Brain (organoid and tissue), 16 donors: ENCODE measurements at places on chromosomes 12 and 14.

- DNase-seq: no peak
Observed at GRCh38 chr12:45587877-45588533, 141.5 kb upstream of the ARID2 start.

- DNase-seq: peak; percentile 93
Observed at GRCh38 chr14:72420749-72421474, 473.0 kb downstream of the DPF3 start.

- DNase-seq: no peak
Observed at GRCh38 chr12:70194076-70194475, 49.2 kb upstream of the CNOT2 start.

GRCh38 chr12:67137256-67137655 is 131.9 kb upstream of the CAND1 start:
- no peak for DNase-seq

DNA sequence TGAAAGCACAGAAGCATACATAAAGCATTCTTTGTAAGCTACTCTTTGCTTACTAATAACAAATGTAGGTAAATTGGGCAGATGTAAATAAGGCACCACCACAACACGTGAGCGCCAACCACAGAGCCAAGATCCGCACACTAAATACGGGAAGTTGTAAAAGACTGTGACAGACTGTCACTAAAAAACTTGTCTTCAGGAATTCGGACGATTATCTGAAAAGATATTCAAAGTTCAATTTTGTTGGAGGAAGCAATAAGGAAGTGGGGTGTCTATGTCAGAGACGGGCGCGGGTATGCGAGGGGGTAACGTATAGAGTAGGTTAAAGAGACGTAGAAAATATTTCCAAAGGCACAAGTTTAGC is 1.5 kb upstream of the HSP90B1 start:
- no peak for DNase-seq

- no peak for DNase-seq
Observed at GRCh38 chr12:15088105-15088504, 115.3 kb downstream of the PDE6H start.

DNA sequence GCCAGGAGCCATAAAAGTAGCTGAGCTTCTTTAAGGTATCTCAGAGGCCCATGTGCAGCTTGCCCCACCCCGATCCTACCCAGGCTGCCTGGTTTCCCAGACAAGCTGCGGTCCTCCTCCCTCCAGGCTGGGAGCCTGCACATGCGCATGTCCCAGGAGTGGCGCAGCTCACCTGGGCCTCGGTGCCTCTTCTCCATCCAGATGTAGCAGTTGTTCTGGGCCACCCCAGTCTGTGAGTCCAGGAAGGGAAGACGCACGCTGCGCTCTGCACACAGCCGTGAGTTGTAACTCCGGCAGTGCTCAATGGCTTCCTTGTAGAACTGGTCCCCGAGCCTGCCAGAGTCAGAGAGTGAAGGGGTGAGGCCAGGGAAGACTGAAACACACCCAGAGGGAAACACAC is 122.3 kb downstream of the DPF3 start:
- no peak for DNase-seq

DNA sequence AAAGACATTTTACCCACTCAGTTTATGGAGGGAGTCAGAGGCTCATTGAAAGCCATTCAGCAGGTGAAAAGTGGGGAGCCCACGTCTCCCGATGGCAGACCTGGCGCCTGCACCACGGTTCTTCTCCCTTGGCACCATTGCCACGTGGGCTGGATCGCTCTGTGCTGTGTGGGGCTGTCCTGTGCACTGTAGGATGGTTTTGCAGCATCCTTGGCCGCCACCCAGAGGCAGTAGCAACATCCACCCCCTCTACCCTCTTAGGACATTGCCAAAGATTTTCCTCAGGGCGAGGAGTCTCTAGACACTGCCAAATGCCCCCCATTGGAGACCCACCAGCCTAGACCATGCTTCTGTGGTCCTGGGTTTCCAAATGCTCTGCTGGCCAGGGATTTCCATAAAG is 60.2 kb downstream of the SYNE3 start:
- DNase-seq: no peak

DNA sequence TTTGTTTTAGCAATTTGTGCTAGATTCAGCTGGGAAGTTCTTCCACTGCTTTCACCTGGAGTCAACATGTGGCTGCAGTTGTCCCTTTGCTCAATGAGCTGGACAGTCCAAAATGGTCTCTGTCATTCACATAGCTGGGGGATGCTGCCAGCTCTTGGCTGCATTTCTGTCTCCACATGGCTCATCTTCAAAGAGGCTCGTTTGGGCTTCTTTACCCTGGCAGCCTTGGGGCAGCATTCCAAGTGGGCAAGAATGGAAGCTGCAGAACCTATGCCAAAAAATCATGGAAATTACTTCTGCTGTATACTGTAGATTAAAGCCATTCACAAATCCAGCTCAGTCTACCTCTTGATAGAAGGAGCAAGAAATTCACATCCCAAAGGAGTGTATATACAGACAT is 199.1 kb downstream of the SLC5A8 start:
- DNase-seq: peak; percentile 70

DNA sequence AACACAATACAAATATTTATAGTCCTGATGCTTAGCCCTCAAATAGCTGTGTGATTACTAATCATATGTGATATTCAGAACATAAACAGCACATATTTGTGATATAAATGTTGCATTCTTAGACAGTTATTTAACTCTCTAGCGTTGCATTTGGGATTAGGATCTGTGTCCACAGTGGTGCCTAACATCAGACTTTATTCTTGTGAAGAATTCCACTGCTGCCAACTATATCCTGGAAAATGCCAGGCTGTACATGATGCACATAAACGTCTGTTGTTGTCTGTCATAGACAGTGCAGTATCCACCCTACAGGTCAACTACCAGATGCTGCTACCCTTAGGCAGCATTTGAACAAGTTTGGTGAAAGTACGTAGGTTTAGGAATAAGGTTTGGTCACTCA is 39.0 kb downstream of the SLC38A4 start:
- DNase-seq: no peak

DNA sequence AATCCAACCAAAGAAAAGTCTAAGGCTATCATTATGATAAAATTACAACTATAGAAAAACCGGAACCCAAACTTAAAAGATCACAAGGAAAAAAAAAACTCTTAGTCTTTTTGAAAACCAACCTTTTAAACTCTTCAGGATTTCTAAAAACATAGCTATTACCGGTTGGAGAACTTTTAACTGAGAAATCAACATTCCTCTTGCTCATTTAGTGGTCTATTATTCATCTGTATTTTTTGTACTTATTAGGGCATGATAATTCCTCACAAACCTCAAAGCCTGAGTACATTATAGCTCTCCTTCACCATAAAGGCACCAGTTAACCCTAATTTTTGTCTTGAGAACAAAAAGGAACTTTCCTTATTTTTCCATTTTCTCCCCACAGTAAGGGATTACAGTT is 10.4 kb downstream of the LUM start:
- no peak for DNase-seq

DNA sequence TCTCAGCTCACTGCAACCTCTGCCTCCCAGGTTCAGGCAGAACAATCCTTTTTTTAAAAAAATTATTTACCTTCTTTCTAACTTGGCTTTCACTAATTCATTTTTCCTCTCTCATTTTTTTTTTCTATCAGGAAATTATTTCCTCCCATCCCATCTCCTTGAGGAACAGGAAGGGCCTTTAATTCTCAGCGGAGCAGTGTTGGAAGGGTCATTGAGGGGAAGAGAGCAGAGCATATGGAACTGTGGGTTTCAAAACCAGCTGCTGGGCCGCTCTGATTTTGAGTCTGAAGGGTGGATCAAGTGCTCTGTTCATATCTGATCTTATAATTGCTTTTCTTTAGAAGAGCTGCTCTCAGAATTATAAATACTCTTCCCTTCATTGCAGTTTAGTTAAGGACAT is 29.0 kb downstream of the NUBPL start:
- DNase-seq: no peak

- DNase-seq: no peak
Observed at GRCh38 chr12:104411826-104412641, 44.7 kb upstream of the CHST11 start.

DNA sequence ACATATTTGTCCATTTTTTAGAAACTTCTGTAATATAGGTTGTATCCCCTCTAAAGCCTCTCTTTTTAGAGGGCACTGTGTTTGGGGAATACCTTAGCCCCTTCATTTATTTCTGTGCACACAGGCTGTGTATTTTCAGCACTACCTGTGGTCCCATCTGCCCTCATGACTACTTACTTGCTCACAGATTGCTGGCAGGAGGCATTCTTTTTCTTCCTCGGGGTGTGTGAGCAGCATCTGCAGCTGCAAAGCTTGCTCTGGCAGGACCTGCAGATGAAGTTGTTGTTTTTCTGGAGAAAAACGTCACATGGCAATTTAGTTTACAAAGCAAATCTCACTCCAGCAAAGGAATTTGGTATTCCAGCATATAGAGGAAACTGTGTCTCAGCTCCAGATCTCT is 24.3 kb downstream of the ANG start:
- no peak for DNase-seq

DNA sequence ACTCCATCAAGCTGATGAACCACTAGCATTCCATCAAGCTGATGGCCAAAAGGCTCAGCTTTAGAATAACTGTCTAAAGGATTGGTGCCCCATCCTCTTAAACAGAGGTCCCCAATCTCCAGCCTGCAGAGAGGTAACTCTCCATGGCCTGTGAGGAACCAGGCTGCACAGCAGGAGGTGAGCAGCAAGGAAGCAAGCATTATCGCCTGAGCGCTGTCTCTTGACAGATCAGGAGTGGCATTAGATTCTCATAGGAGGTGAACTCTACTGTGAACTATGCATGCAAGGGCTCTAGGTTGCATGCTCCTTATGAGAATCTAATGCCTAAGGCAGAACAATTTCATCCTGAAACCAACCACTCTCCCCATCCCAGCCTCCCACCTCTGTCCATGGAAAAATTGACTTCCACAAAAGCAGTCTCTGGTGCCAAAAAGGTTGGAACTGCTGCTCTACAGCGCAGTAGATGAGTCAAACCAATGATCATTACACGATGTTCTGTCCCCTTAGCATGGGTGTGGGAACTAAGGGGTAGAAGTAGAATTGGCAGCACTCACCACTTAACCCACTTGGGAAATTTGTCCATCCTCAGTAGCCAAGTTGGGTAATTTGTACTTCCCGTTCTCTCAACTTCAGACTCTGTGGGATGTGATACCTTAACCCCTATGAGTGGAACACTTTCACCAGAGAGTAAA is 66.9 kb downstream of the ANKS1B start:
- no peak for DNase-seq

DNA sequence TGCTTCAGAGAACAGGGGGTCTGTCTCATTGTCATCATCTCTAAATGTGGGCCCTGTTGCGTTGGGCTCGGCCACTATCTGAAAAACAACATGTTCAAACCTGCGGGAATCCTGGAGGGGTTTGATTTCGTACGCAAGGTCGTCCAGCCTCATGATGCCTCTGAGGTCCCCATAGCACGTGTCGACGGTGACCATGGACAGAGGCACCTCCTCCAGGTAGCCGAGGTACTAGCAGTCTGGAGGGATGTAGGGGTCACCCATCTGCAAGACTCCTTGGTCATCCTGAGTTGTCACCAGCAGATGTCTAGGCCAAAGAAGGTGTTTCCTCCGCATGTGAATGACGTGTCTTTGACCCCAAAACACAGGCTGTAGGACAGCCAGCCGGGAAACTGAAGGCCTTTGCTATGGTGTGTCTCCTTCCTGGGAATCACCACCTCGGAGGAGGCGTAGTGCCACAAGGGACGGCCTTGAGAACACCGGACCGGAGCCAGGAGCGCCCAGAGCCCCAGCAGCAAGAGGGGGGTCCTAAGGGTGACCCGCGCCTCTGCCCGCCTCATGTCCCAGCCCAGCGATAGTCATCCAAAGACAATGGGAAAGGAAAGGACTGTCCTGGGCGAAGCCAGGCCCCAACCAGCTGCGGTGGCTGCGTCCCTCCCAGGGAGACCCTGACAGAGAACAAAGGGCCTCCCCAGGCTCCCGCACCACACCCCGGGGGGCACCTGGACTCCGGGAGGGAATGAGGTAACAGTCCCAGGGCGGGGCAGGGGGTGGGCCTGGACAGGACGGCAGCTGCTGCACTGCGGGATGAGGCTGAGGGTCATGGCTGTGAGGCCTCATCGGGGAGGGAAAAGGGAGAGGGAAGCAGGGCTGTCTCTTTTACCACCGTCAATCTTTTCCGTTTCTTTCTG is 445.5 kb downstream of the TMEM121 start:
- no peak for DNase-seq

DNA sequence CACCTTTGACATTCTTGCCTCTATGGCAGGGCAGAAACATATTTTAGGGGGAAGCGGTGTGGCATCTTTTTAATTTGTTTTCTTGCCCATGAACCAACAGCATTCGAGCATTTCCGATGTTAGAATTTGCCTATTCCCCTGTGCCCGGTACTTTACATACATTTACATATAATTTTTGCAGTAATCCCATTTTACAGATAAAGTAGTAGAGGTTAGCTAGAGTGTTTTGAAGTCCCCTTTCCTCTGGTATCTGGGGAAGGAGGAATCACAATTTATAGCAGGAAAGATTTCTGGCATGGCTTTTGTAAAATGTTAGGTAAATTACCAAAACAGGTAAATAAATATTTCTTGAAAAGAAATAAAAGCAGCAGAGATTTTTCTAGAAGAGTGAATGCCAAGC is 1.6 kb downstream of the BORCS5 start:
- no peak for DNase-seq

- no peak for DNase-seq
Observed at GRCh38 chr12:91056488-91056887, 1.3 kb downstream of the KERA start.

- no peak for DNase-seq
Observed at GRCh38 chr12:76143343-76144244, 59.1 kb upstream of the NAP1L1 start.

DNA sequence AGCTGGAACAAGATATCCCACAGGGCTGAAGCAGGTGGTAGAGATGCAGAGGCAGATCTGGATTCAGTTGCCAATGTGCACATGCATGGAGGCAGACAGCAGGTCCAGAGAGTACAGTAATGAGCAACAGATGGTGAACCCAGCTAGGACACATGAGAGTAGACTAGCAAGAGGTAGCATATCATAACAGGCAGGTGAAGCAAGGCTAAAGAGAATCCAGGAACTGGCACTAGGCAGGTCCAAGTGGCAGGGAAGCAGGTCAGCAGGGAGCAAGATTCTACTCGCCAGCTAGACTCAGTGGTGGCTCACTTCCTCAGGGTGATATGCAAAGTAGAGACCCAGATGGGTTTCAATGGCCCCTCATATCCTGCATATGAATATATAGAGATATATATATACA is 15.3 kb upstream of the MYF6 start:
- peak; percentile 52 for DNase-seq

DNA sequence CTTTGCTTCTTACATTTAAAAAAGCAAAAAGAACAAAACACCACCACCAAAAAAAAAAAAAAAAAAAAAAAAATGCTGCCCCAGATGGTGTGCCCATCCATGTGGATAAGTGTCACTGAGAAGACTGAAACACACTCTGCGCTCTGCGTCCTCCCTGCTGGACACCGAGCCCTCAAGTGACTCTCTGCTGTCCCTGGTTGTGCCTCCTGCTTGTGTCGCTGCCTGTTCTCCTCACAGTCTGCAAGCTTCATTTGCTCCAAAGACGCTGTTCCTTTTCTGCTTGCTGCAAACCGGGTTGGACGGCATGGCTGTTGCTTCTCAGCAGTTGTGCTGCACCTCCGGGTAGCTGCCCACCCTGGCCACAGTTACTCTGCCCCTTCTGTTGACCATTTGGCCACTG is 276.2 kb upstream of the ATP2B1 start:
- no peak for DNase-seq
